Activated CD4-positive, alpha-beta memory T cell treated with anti-CD3 and anti-CD28 coated beads, Interleukin-2, amount 10 ng/mL, durations not matched to agents 7 days and 5 days (primary cell): ENCODE measurements at places on chromosomes 13 and 19. TPM values are rescaled to one million over a fixed set of nuclear protein-coding genes. Genes with fewer than 3 reads are reported as not detected.

ZNF607 gene
- 5.1 TPM for total RNA-seq

MCF2L gene
- 0.33 TPM for total RNA-seq

CGB3 gene
- not detected for total RNA-seq

PIK3R2 gene
- total RNA-seq, result 11.3 TPM

IGFL1 gene
- not detected for total RNA-seq

GPALPP1 gene
- total RNA-seq, result 25.0 TPM

ARL11 gene
- total RNA-seq, result 0.81 TPM

GPR183 gene
- 43.7 TPM for total RNA-seq

ICAM4 gene
- 2.0 TPM for total RNA-seq

CCL25 gene
- not detected for total RNA-seq

PPM1N gene
- total RNA-seq, result 4.3 TPM

DNA sequence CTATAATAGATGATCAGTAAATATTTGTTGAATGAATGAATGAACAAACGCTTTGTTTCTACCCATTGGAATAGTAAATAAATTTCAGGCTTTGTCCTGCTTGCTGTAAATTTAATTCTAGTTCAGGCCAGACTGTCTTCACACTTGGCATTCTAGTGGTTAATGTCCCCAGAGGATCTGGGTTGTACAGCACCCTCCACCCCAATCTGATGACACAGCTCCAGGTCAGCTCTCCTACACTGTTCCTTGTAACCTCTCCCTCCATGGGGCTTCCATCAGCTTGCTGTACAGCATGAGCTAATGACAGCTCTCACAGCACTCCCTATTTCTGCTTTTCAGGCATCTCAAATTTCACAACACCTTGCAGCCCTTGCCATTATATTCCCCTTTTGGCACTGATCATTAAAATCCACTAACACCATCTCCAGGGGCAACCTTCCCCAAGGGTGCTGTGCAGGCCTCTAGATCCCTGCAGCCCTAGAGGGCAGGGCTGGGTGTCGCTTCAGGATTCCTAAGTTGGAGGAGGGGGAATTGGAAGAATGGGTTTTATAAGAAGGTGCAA is 12.7 kb upstream of the KL start:
- no peak for DNase-seq
- peaks cover 35% of the 10 kb centered on the region for H3K27me3 ChIP-seq
- no peak overlapping the region for H3K27ac ChIP-seq
- no peak overlapping the region for H3K4me3 ChIP-seq
- peaks cover 5% of the 10 kb centered on the region for H3K4me1 ChIP-seq
- H3K36me3 ChIP-seq, result no peaks in the 10 kb centered on the region

DNA sequence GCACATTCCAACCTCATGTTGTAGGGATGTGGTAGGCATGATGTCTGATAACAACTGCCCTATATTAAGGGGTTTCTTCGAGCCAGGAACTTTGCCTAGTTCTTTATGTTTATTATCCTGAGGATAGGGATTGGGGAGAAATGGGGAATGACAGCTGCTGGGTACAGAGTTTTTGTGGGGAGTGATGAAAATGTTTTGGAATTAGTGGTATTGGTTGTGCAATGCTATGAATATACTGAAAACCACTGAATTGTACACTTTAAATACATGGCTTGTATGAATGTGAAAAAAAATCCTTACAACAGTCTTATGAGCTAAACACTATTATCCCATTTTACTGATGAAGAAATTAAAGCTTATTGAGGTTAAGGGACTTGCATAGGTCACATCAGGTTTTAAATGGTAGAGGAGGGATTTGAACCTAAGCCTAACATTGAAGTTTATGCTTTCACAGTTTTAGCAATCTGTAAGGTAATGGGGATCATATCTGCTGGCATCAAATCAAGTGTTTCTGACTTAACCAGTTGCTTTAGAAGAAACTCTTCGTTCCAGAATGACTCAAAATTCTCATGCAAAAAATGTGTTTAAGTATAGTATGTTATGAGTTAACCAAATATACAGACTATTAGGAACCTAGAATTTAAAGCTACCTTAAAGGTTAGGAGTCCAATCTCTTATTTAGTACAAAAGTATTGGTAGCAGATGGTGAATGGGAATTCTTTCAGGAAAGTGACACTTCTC is 61.4 kb downstream of the ERCC5 start:
- H3K4me3 ChIP-seq, result no peak overlapping the region
- H3K27ac ChIP-seq, result no peak overlapping the region
- H3K4me1 ChIP-seq, result peaks cover 6% of the 10 kb centered on the region
- no peaks in the 10 kb centered on the region for H3K36me3 ChIP-seq
- DNase-seq, result no peak

DNA sequence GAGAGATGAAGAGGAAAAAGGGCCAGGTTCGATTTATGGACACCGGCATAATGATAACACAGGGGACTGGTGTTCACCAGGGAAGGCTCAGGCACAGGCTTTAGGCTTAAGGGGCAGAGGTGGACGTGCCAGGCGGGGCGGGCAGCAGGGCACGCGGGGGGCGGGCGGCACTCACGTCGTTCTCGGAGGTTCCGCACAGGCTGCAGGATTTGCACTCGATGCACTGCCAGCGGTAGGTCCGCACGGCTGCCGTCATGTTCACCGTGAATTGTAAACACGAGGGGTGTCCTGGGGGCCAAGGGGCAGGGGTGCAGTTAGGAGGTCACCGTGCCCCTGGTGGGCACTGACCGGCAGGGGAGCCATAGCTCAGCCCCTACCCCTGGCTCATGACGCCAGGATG is 10.6 kb downstream of the DPF1 start:
- peaks cover 16% of the 10 kb centered on the region for H3K4me1 ChIP-seq
- H3K27me3 ChIP-seq, result peaks cover 38% of the 10 kb centered on the region
- no peak for DNase-seq
- no peaks in the 10 kb centered on the region for H3K36me3 ChIP-seq
- no peak overlapping the region for H3K27ac ChIP-seq
- H3K4me3 ChIP-seq, result no peak overlapping the region

- H3K4me1 ChIP-seq, result no peaks in the 10 kb centered on the region
- H3K36me3 ChIP-seq, result no peaks in the 10 kb centered on the region
- H3K4me3 ChIP-seq, result no peak overlapping the region
Observed at GRCh38 chr13:56352901-56353300, 787.8 kb upstream of the PRR20A start.

- no peak for DNase-seq
- H3K27me3 ChIP-seq, result peaks cover 29% of the 10 kb centered on the region
- H3K27ac ChIP-seq, result no peak overlapping the region
- H3K4me1 ChIP-seq, result peaks cover 12% of the 10 kb centered on the region
- no peaks in the 10 kb centered on the region for H3K36me3 ChIP-seq
- peak overlapping the region; percentile 50 for H3K4me3 ChIP-seq
Observed at GRCh38 chr19:7516333-7516732, 430 bp downstream of the ZNF358 start.

GRCh38 chr19:17289489-17289888 is 7.8 kb downstream of the ANKLE1 start:
- DNase-seq, result peak; percentile 55
- H3K36me3 ChIP-seq, result peaks cover 2% of the 10 kb centered on the region
- H3K27me3 ChIP-seq, result peaks cover 3% of the 10 kb centered on the region
- H3K4me3 ChIP-seq, result no peak overlapping the region
- no peak overlapping the region for H3K27ac ChIP-seq

GRCh38 chr13:102237230-102237629 is 164.6 kb downstream of the FGF14 start:
- DNase-seq, result no peak
- no peak overlapping the region for H3K27ac ChIP-seq
- H3K36me3 ChIP-seq, result no peaks in the 10 kb centered on the region
- peaks cover 3% of the 10 kb centered on the region for H3K27me3 ChIP-seq
- peaks cover 10% of the 10 kb centered on the region for H3K4me1 ChIP-seq

DNA sequence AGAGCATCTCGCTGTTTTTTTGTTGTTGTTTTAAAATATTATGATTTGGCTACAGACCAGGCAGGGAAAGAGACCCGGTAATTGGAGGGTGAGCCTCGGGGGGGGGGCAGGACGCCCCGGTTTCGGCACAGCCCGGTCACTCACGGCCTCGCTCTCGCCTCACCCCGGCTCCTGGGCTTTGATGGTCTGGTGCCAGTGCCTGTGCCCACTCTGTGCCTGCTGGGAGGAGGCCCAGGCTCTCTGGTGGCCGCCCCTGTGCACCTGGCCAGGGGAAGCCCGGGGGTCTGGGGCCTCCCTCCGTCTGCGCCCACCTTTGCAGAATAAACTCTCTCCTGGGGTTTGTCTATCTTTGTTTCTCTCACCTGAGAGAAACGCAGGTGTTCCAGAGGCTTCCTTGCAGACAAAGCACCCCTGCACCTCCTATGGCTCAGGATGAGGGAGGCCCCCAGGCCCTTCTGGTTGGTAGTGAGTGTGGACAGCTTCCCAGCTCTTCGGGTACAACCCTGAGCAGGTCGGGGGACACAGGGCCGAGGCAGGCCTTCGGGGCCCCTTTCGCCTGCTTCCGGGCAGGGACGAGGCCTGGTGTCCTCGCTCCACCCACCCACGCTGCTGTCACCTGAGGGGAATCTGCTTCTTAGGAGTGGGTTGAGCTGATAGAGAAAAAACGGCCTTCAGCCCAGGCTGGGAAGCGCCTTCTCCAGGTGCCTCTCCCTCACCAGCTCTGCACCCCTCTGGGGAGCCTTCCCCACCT is 183.3 kb downstream of the KDM4B start:
- no peak for DNase-seq
- H3K4me3 ChIP-seq, result no peak overlapping the region
- H3K36me3 ChIP-seq, result no peaks in the 10 kb centered on the region
- no peak overlapping the region for H3K27ac ChIP-seq
- no peaks in the 10 kb centered on the region for H3K4me1 ChIP-seq
- no peaks in the 10 kb centered on the region for H3K27me3 ChIP-seq

DNA sequence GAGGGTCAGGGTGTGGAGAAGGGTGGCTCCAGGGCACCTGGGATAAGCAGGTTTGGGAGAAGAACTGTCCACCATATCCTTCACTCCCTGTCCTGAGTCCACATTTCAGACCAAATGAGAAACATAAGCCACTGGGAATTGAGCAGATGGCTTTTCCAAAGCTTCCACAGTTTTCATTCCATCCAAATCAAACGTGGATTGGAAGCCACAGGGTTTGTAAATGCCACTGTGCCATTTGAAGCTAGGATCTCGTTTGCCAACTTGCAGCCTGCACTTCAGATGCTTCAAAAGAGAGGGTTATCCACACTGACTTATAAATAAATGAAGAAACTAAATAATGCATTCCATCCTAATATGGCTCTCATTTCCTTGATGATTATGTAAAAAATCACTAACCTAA is 81.5 kb downstream of the UQCRFS1 start:
- H3K27me3 ChIP-seq, result no peaks in the 10 kb centered on the region
- DNase-seq, result no peak
- H3K4me1 ChIP-seq, result no peaks in the 10 kb centered on the region
- H3K4me3 ChIP-seq, result no peak overlapping the region

DNA sequence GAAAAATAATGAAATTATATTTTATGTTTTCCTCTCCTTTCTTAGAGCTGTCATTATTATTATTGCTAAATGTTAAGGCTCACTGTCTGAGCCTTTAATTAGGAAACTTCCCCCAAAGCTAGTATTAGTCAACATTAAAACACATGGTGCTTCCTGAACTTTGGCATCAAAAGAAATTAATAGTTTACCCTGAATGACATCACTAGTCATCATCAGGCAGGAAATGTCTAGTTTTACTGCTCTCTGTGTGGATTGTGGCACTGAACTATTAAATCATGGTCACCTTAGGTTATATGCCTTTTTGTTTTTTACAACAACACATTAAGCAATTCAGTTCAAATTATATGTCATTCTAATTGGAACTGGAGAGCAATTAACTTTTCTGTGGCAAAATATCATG is 595.5 kb downstream of the SLITRK1 start:
- H3K27ac ChIP-seq, result no peak overlapping the region
- H3K4me3 ChIP-seq, result no peak overlapping the region
- no peaks in the 10 kb centered on the region for H3K36me3 ChIP-seq
- no peaks in the 10 kb centered on the region for H3K27me3 ChIP-seq
- H3K4me1 ChIP-seq, result no peaks in the 10 kb centered on the region
- DNase-seq, result no peak

DNA sequence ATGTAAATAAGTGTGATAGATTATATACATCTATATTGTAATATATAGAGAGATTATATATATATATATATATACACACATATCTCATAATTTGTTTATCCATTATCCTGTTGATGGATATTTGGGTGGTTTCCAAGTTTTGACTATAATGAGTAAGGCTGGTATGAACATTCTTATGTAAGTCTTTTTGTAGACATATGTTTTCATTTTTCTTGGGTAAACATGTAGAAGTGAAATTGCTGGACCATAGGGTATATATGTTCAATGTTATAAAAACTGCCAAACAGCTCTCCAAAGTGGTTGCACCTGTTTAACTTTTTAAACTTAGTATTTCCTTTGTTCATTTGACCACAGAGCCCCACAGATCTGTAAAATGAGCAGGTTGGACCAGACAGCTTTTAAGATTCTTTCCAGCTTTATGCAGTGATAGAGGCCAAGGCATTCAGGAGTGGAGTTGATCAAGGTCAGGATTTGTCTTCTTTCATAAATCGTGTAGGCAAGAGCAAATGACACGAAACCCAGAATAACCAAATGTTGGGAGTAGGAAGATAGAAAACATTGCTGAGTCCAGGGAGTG is 21.7 kb upstream of the KATNAL1 start:
- no peak overlapping the region for H3K4me3 ChIP-seq
- H3K27ac ChIP-seq, result no peak overlapping the region
- peaks cover 9% of the 10 kb centered on the region for H3K4me1 ChIP-seq
- peaks cover 4% of the 10 kb centered on the region for H3K36me3 ChIP-seq

DNA sequence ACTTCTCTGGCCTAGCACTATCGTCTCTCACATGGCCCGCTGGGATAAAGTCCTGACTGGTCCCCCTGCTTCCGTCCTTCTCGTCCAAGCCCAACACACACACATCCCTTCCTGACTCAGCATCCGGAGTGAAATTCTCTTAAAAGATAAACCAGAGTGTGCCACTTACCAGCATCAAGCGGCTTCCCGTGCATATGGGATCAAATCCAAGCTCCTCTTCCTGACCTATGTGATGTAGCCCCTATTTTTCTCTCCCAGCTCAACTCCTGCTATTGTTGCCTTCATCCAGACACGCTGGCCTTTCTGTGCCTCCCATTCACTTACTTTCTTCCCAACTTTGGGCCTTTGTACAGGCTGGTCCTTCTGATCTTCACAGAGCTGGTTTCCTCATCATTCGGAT is 530.4 kb downstream of the DIAPH3 start:
- no peaks in the 10 kb centered on the region for H3K4me1 ChIP-seq
- no peak for DNase-seq
- no peak overlapping the region for H3K27ac ChIP-seq
- no peak overlapping the region for H3K4me3 ChIP-seq
- no peaks in the 10 kb centered on the region for H3K36me3 ChIP-seq
- H3K27me3 ChIP-seq, result no peaks in the 10 kb centered on the region

DNA sequence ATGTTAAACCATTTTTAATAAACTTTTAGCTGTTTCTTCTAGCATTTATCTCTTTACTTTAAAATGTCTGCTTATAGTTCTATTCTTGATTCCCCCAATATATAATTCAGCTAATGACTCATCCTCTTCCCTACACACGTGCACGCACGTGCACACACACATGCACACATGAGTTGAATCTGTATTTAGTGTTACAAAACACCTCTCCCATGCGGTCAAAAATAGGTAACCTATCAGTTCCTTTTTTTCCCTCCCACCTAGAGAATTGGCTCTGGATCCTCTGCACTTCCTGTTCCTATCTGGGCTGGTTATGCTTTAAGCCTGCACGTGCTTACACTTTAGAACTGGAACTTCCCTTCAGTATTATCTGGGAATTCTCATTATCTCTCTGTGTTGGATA is 144.1 kb downstream of the PAN3 start:
- H3K27ac ChIP-seq, result no peak overlapping the region
- no peaks in the 10 kb centered on the region for H3K27me3 ChIP-seq
- DNase-seq, result no peak
- peaks cover 56% of the 10 kb centered on the region for H3K36me3 ChIP-seq
- H3K4me3 ChIP-seq, result no peak overlapping the region
- H3K4me1 ChIP-seq, result peaks cover 11% of the 10 kb centered on the region
